Endodermal cell (in vitro differentiated cells): ENCODE measurements at places on chromosomes 3 and 15. TPM values are rescaled to one million over a fixed set of nuclear protein-coding genes. Genes with fewer than 3 reads are reported as not detected.
A peak's percentile ranks its signal among the peaks of the same experiment; 100 is the strongest.

The DUOXA1 gene
- total RNA-seq, result 0.13 to 1.4 TPM (median 0.86 TPM) in 3 replicates

GRCh38 chr15:87477737-87478686 lies 778.5 kb downstream of the NTRK3 start:
- peak; percentile 57 for DNase-seq

- DNase-seq, result peak; percentile 26
Observed at GRCh38 chr3:134076851-134077250, 47.1 kb upstream of the SLCO2A1 start.

The PPP2R3A gene
- 7.0 to 16.9 TPM (median 16.5 TPM) in 3 replicates for total RNA-seq

- no peak for DNase-seq
Observed at GRCh38 chr3:146899171-146899570, 294.0 kb upstream of the PLSCR5 start.

GRCh38 chr3:183490211-183490601 lies 61.8 kb upstream of the MCF2L2 start:
- peak; percentile 4 for DNase-seq

DNA sequence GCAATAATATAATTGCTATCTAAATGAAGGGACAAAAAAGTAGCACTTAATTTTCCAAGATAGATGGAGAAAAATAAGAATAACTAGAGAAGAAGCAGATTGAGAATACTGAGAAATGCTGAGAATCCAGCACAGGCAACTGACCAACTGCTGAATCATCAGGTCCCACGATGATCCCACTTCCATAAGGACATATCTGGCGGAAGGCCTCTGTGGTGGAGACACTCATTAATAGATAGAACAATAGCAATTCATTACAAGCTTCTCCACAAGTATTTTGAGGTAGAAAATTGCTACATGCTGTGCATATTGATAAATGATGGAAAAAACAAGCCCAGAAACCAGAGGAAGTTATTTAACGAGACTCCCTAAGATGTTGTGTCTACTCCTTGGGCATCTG lies 105.9 kb downstream of the DUT start:
- no peak for DNase-seq

The VEPH1 gene
- total RNA-seq, result 7.9 and 11.8 TPM in 2 replicates

DNA sequence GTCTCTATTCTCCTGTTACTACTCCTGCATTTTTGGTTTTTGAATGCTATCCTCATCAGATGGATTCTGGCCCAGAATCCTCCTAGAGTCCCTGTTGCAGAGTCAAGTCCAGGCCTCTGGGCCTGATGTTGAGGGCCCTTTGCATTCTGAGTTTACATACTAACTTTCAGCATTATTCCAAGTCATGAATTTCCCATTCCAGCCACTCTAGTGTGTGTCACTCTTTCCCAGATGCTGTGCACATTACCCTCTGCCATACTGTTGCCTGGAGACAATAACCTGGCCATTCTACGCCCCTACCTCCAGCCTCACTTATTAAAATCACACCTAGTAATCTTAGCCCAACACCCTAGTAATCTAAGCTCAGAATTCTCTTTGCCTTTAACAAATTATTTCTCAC lies 53.4 kb downstream of the GXYLT2 start:
- no peak for DNase-seq
